Activated T-helper 17 cell treated with anti-CD3 and anti-CD28 coated beads, Interleukin-2, amount 50 U/mL, for 72 hours (primary cell): ENCODE measurements at places on chromosomes 6 and 20.

- peak; percentile 88 for ATAC-seq
Observed at GRCh38 chr6:52337633-52338290, 24.2 kb upstream of the PAQR8 start.

- no peak for ATAC-seq
Observed at GRCh38 chr6:129894921-129895320, 33.8 kb upstream of the TMEM244 start.

DNA sequence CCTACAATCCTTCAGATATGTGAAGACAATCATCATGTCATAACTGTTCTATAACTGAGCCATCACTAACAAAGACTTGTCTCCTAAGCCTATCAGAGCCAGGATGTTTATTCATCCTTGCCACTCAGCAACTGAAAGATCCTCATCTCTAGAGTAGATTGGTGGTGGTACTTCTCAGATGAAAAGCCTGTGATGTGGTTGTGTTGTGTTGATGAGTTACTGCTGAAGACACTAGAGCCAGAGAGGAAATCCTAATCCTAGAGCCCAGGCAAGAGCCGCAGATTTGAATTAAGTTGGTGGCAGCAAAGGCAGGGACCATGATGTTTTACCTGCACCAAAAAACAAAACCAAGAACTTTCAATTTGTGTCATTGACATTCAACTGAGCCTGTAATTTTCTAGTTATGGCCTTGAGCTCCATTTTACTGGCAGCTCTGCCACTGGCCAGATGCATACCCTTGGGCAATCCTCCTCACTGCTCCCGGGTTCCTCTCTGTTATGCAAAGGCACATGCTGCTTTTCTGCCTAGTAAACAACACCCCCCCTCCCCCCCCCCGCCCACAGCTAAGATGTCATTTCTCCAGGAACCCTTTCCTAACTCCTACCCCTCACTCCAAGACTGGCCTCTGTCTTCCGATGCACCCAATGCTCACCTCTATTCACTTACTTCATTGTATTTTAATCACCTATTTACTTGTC is 50.2 kb upstream of the REV3L start:
- peak; percentile 98 for ATAC-seq

GRCh38 chr20:37564388-37565133 is 36.9 kb upstream of the BLCAP start:
- ATAC-seq = peak; percentile 51

DNA sequence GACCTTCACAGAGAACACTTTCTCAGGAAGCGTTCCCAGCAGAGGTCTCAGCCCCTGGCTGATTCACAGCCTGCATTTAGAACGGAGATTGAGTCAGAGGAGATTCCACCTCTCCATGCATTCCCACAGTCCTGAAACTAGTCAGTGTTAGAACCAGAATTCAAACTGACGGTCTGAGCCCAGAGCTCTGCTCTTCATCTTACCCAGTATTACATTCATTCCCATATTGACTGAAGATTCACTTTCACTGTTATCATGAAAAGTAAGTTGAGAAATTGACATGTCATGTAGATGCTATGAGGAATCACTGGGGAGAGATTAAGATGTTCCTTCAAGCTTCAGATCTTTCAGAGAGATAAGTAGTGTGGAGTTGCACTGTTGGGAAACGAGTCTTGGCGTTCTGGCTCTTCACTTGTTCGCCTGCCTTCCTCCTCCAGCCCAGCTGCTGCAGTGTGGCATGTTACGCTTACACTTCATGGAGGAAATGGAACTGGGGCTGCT is 28.3 kb downstream of the MAS1 start:
- ATAC-seq = peak; percentile 34

DNA sequence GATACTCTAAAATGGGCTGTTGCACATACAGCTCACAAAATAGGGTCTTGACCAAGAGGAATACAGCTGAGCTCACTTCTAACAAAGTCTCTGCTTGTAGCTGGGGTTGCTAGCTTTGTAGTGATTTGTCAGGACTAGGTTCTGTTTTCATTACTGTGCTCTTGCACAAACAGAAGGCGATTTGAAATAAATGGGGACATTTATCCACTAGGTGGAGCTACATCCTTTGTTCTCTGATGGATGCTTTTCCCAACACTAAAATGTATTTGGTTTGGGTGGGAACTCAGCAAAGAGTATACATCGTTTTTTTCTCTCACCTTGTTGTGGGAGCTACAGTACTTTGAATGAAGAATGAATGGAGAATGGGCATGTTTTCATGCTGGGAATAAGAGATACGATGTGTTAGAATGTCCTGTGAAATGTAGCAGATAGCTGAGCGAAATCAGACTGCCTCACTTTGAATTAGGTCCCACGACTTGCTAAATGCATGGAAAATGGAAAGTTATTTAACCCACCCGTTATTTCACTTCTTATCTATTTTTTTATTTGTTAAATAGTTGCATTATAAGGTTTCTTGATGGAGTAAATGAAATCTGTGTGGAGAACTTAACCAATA is 494.7 kb upstream of the MAP3K7 start:
- no peak for ATAC-seq

DNA sequence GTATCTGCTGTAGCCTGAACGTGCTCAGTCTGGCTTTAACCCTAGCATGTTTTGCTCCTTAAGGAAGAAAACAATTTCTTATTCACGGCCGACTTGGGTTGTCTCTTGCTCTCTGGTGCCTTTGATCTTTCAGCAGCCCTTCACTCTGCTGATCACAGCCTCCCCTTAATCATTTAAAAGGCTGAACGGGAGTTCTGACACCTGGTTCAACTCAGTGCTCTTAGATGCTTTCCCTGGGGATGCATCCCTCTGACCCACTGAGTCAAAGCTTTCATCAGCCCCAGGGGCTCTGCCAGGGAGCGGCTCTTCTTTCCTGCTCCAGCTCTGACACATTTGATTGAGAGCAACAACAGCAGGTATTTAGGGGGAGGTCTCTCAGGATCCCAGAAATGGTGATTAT is 79.0 kb upstream of the FYN start:
- no peak for ATAC-seq

DNA sequence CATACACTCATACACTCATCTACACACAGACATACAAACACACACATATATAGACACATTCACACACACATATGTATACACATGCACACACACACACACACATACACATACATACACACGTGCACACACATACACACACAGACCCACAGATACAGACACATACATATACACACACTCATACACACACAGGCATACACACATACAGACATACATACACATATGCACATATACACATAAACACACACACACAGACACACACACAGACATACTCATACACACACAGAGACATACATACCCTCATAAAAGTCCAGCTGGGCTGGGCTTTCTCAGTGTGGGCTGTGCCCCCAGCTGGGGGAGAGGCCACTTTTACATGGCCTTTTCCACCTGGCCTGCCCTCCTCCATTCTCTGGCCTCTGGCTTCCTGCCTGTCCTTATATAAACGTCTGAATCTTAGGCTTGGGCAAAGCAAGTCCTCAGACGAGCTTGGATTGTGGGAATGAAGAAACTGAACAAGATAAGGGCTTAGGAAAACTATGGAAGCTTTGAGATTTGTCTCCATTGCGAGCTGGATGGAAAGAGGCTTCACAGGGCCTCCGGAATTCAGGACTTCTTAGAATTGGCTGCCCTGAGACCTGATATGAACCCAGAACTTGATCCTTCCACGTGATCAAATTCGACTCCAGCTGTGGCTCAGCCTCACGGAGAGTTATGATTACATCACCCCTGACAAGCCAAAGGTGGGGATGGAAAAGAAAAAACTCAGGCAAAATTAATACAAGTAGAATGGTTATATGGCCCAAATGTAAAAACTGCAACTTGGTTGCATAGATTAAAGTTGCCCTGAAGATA is 22.5 kb upstream of the CST3 start:
- no peak for ATAC-seq

GRCh38 chr6:151240791-151241642 is 1.2 kb downstream of the AKAP12 start:
- peak; percentile 21 for ATAC-seq

GRCh38 chr6:73382462-73383113 is 12.0 kb upstream of the DDX43 start:
- no peak for ATAC-seq

DNA sequence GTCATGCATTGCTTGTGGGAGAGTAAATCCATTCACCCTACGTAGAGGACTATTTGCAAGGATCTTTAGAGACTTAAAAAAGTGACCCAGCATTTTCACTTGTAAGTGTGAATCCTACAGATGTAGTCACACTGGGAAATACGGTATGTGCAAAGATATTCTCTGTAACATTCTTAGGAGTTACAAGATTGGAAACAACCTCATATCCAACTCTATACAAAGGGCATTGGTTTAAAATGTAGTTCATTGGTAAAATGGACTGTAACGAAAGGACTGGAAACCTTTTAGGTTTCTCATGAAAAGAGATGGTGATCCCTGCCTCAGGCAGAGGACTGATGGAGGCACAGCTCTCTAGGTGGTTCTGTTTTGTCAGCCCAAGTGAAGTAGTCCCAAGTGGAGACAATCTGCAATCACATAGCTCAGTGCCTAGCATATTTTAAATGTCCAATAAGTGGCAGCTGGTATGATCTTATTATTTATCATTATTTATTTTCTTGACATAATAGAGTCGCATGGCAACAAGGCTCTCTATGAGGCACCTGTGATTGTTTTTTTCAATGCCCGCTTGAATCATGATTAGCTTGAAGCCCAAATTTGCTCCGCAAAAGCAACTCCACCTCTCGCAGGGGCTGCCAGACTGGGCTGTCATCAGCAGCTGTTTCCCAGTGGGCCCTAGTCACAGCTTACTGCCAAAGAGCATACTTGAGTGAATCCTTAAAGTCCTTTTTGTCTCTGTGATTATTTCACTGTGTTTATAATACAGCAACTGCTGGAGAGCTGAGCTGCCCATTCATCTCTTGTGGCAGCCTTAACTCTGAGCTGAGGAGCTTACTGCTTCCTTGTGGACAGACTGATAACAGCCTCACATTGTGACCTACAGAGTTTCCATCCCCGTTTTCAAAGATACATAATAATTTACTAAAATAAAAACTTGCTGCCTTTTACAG is 19.8 kb upstream of the ENPP1 start:
- no peak for ATAC-seq
